Fibroblast of pulmonary artery (primary cell): ENCODE measurements at places on chromosomes 6 and 20.

DNA sequence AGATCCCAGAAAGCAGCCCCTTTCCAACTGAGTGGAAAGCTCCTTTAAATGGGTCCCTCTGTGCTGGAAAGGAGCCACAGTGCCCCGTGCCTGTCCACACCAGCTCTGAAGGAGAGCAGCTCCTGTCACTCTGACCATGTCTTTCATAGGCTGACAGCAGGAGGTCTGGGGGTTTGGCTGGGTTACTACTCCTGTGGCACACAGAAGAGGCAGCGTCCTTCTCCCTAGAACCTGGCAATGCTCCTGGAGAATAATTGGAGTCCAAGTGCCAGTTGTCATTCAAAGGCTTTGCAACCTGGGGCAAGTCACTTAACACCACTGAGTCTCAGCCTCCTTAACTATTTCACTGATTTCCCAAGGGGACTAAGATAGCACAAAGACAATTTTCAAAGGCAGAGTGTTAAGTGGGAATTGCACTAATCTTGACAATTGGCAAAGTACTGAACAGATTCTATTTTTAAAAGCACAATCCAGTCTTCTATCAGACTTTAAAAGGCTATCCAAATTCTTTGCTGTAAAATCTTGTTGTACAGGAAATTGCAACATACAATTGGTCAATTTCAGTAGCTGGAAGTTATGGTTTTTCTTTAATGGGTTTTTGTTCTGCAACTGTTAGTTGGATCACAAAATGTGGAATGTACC lies 457.2 kb downstream of the KIF16B start:
- no peak for DNase-seq

GRCh38 chr20:36179170-36179945 lies 24.8 kb downstream of the EPB41L1 start:
- no peak for DNase-seq

DNA sequence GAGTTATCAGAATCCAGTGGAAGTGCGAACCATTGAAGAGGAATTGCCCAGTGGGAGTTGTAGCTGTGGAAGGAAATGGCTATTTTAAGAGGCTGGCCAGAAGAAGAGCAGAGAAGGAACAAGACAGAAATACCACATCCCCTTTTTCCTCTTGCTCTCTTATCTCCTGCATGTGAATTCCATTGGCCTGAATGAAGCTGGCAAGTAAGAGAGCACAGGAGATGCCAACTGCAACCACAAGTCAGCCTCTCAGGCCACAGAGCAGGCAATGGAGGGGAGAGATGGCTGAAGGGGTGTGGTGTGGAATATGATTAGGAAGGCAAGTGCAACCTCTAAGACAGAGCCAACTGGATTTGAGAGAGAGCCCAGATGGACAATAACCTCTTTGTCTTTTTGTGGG lies 362.7 kb upstream of the IMPG1 start:
- peak; percentile 13 for DNase-seq

GRCh38 chr20:60085551-60086132 lies 127.4 kb downstream of the CDH26 start:
- DNase-seq, result no peak

DNA sequence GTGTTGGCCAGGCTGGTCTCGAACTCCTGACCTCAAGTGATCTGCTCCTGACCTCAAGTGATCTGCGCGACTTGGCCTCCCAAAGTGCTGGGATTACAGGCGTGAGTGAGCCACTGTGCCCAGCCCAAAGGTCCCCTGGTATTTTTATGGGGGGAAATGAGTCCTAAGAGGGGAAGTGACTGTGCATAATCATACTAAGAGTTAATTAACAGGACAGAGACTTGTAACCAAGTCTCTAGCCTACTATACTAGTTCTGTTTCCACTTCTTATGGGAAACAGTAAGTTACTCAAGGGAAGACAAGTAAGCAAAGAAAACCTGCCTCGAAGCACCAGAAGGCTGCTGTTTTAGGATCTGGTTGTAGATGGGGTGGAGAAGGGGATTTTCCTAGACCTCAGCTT lies 27.9 kb downstream of the TCF15 start:
- no peak for DNase-seq

- DNase-seq, result no peak
Measured at GRCh38 chr6:104031346-104031745, 828.4 kb downstream of the HACE1 start.

- no peak for DNase-seq
Measured at GRCh38 chr20:37622728-37623127, 71.1 kb upstream of the CTNNBL1 start.

- peak; percentile 18 for DNase-seq
Measured at GRCh38 chr6:131164506-131164905, 29.2 kb downstream of the AKAP7 start.

DNA sequence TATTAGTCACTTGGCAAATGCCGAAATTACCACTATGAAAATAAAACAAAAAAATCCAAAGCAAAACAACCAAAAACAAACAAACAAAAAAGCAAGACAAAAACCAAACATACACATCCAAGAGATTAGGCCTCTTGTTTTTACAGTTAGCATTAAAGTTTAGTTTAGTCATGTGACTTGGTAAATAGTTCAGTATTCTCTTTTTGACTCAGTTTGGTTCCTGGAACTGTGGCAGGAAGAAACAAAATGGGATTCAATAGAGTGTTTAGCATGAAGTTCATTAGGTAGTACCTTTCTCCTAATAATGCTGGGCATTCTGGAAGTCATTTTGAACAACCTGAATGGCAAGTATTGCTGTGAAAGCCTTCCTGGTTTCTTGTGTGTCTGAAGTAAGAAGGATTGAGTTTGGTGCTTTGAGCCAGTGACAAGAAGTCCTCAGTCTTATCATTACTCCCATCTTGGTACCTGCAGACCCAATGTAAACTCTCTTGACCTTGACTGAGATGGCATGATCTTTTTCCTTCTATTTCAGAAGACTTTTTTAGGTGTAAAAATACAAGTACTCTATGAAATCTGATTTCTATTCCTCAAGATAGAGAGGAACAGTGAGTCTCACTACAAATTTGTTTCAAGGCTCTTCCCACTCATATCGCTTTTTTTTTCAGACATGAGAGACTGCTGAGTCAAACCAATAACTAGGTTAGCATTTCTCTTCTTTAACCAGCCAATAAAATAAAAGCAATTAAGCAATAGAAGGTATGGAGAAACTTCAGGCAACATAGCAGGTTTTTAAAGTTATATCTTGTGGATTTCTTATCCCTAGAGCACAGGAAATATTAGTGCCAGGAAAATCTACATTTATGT lies 223.6 kb upstream of the PREP start:
- no peak for DNase-seq

GRCh38 chr6:155117785-155118184 lies 122.7 kb downstream of the TIAM2 start:
- DNase-seq, result no peak

DNA sequence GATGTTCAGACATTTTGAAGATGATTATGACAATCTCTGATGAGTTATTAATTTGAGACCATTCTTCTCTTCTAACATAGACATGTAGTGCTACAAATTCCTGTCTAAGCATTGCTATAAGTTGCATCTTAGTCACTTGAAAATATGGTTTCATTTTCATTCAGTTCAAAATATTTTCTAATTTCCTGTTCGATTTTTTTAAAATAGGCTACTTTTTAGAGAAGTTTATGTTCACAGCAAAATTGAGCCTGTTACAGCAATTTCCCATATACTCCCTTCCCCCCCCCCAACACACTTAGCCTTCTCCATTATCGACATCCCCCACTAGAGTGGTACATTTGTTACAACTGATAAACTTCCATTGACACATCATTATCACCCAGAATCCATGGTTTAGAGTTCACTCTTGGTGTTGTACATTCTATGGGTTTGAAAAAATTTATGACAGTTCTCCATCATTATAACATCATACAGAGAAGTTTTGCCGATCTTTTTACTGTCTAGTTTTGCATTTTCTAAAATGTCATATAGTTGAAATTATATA lies 31.2 kb downstream of the PLAGL1 start:
- no peak for DNase-seq

GRCh38 chr20:23926944-23927872 lies 47.7 kb upstream of the CST5 start:
- DNase-seq, result no peak

GRCh38 chr20:35726842-35727711 lies 15.0 kb downstream of the RBM39 start:
- DNase-seq, result no peak

DNA sequence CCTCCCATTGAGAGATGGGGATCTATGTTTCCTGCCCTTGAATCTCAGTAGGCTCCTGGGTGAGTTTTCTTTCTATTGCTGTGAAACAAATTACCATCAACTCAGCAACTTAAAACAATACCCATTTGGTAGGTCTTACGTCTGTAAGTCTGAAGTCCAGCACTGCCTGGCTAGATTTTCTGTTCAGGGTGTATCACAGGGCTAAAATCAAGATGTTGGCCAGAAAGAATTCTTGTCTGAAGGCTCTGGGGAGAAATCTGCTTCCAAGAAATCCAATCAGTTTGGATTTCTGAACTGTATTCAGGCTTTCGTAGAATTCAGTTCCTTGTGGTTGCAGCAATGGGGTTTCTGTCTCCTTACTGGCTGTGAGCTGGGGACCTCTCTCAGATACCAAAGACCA lies 99.6 kb upstream of the SLC24A3 start:
- no peak for DNase-seq

- DNase-seq, result peak; percentile 34
Measured at GRCh38 chr6:105591053-105591452, 188.2 kb upstream of the PREP start.

DNA sequence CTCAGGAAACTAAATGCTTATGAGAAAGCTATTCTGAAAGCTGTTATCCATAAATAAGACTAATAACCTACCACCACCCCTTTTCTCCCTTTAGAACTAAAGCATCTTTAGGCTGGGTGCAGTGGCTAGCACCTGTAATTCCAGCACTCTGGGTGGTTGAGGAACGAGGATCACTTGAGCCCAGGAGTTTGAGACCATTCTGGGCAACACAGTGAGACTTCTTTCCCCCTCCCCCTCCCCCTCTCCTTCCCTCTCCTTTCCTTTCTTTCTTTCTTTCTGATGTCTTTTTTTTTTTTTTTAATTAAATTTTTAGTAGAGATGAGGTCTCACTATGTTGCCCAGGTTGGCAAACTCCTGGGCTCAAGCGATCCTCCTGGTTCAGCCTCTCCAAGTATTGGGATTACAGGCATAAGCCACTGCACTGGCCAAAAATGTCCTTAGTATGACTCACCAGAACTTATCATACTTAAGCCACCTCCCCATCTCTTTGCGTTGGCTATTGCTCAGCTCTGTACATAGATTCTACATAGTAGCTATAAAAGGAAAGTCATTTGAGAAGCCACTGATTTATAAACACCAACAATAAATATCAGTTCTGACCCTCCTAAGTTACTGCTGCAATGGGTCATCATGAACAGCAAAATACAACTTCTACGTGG lies 54.8 kb upstream of the SPDEF start:
- DNase-seq, result peak; percentile 87

DNA sequence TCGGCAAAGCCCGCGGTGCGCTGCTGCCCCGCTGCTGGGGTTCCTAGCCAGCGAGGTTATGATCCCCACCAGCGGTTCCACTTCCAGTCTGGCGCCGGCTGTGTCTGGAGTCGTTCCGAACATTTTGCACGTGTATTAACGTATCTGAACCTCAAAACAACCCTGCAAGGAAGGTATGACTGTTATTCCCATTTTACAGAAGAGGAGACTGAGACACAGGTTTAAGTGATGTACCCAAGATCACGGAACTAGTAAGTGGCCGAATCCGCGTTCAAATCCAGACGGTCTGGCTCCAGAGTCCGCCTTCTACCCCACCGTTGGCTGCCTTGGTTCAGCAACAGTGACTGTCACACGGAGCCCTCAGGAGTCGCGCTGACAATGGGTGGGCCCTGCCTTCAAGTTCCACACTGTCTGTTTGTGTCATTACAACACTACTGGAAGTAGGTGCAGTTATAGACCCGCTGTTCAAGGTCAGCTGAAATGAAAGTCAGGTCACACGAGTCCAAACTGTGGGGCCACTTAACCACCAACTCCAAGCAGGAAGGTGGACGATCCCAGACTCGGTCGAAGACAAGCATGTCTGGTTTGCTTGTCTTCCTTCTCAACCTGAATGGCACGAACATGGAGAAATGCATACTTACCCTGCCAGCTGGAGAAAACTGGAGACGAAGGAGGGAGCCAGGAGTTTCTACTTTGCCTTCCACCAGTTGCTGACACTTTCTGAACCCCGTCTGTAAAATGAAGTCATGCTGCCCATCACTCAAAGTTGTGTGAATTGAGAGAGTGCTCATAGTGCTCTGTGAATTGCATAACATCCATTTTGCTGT lies 803 bp upstream of the SRXN1 start:
- DNase-seq, result no peak

DNA sequence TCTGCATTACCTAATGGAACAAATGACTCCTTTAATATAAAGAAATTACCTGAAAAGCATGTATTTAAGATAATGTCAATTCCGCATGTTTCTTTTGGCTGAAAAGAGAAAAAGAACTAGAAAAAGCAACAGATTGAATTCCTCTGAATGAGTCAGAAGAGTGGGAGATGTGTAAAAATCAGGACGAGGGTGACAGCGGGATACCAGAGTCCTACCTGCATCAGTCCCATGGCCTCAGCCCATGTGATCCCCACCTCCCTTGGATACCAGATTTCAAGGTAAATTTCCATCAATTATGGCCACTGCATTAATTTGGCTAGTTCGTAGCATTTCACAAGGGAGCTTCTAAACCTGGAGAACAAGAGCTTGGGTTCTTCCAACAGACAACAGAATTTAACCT lies 10.0 kb upstream of the MOXD1 start:
- DNase-seq, result no peak

DNA sequence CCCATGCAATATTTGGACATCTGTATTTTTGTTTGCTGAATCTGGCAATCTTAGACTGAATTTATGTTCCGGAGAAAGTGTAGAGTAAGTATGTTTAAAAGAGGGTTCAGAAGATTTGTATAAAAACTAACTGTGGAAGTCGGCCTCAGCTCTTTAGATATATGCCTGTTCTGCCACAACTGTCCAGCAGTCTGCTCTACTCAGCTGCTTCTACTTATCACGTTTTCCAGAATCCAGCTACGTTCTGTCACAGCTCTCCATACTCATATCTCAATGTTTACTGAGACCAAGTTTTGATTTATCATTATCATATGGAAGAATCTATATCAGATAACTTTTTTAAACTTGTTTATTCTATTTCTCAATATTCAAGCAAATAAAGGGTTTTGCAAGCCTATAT lies 721.3 kb downstream of the EYS start:
- DNase-seq, result no peak

- DNase-seq, result no peak
Measured at GRCh38 chr20:11401988-11402387, 515.7 kb upstream of the BTBD3 start.

- no peak for DNase-seq
Measured at GRCh38 chr6:125107048-125107447, 46.5 kb upstream of the TPD52L1 start.

DNA sequence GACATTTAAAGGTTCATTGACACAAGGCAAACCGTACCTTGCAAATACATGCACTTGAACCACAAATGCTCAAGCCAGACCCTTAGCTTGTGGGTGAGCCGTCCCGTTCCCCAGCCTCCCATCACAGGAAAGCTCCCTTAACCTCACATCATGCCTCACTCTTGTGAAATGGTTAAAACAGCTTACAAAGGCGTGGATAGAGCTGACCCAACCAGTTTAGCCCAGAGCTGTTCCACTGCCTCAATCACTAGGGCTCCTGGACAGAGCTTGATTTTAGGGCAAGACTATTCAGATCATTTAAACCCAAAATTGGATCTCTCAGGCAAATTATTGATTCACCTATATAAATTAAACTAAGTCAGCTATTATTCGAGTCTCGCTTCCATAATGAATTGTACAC lies 229.6 kb upstream of the TAB2 start:
- DNase-seq, result no peak
